ENCODE measurements at places on chromosomes 7 and 10. TPM values are rescaled to one million over a fixed set of nuclear protein-coding genes. Genes with fewer than 3 reads are reported as not detected.
A peak's percentile ranks its signal among the peaks of the same experiment; 100 is the strongest.

- H3K4me3 ChIP-seq, result no peak overlapping the region
- H3K4me1 ChIP-seq, result no peaks in the 10 kb centered on the region
- H3K27me3 ChIP-seq, result no peaks in the 10 kb centered on the region
- H3K27ac ChIP-seq, result peak overlapping the region; percentile 53
These were observed 51.8 kb downstream of the TMEM209 start for GRCh38 chr7:130153211-130153908.

- DNase-seq, result no peak
- no peak overlapping the region for H3K27ac ChIP-seq
- H3K36me3 ChIP-seq, result no peaks in the 10 kb centered on the region
- peaks cover 7% of the 10 kb centered on the region for H3K27me3 ChIP-seq
- no peak overlapping the region for H3K4me3 ChIP-seq
- H3K4me1 ChIP-seq, result no peaks in the 10 kb centered on the region
These were observed 144.2 kb downstream of the SPAG6 start for GRCh38 chr10:22489467-22489866.

DNA sequence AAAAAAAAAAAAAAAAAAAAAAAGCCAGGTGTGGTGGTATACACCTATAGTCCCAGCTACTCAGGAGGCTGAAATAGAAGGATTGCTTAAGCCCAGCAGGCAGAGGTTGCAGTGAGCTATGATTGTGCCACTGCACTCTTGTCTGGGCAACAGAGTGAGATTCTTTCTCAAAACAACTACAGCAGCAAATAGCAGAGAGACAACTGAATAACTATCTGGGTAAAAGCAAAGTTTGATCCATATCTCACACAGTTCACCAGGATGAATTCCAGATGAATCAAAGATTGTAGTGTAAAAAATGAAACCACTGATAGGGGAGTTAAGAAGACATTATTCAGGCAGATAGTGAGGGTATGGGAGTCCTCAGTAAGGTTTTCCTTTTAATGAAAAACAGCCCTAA is 11.4 kb upstream of the NUB1 start:
- no peaks in the 10 kb centered on the region for H3K4me1 ChIP-seq
- DNase-seq, result no peak
- no peaks in the 10 kb centered on the region for H3K27me3 ChIP-seq
- H3K4me3 ChIP-seq, result no peak overlapping the region
- no peak overlapping the region for H3K27ac ChIP-seq

C10orf53 gene
- total RNA-seq, result not detected

Data from endodermal cell (in vitro differentiated cells).